ENCODE measurements at places on chromosomes 3 and 15. TPM values are rescaled to one million over a fixed set of nuclear protein-coding genes. Genes with fewer than 3 reads are reported as not detected.
A peak's percentile ranks its signal among the peaks of the same experiment; 100 is the strongest.

DNA sequence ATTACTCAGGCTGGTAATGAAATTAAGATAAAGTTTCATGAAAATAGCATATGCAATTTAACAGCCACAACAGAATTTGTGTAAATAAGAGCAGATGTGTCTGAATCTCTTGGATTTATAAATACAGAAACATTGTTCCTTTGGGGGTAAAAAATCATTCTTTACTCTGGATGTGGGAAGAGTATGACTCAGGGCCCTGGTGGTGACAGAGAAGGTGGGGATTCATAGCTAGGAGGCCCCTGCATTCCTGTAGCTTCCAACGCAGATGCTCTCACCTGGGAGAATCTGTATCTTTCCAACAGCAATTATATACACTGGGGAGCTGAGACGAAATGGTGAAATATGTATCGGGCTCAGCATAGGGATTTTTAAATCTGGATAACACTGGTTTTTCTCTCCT, 167.6 kb upstream of the CADPS start:
- H3K27me3 ChIP-seq, result no peaks in the 10 kb centered on the region
- DNase-seq, result no peak
- H3K4me3 ChIP-seq, result no peak overlapping the region
- H3K4me1 ChIP-seq, result no peaks in the 10 kb centered on the region

The DLG1 gene
- total RNA-seq, result 47.9 TPM

DNA sequence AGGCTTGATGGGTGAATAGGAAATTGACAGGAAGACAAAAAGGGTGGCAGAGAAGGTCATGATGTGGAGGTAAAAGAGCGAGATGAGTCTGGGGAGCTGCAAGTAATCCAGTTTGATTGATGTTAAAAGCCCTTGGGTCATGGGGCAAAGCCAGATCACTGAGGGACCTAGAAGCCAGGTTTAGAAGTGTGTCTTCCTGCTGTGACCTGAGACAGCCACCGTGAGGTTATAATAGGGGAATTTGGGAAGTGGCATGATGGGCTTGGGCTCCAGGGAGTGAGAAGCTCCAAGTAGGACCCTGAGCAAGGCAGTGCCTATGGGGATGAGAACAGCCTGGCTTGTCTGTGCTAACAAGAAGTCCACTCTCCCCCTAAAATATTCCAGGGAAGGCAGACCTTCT, 298.5 kb downstream of the RPLP1 start:
- no peak overlapping the region for H3K4me3 ChIP-seq
- H3K36me3 ChIP-seq, result no peaks in the 10 kb centered on the region
- no peaks in the 10 kb centered on the region for H3K4me1 ChIP-seq
- no peak for DNase-seq
- no peak overlapping the region for H3K27ac ChIP-seq

DNA sequence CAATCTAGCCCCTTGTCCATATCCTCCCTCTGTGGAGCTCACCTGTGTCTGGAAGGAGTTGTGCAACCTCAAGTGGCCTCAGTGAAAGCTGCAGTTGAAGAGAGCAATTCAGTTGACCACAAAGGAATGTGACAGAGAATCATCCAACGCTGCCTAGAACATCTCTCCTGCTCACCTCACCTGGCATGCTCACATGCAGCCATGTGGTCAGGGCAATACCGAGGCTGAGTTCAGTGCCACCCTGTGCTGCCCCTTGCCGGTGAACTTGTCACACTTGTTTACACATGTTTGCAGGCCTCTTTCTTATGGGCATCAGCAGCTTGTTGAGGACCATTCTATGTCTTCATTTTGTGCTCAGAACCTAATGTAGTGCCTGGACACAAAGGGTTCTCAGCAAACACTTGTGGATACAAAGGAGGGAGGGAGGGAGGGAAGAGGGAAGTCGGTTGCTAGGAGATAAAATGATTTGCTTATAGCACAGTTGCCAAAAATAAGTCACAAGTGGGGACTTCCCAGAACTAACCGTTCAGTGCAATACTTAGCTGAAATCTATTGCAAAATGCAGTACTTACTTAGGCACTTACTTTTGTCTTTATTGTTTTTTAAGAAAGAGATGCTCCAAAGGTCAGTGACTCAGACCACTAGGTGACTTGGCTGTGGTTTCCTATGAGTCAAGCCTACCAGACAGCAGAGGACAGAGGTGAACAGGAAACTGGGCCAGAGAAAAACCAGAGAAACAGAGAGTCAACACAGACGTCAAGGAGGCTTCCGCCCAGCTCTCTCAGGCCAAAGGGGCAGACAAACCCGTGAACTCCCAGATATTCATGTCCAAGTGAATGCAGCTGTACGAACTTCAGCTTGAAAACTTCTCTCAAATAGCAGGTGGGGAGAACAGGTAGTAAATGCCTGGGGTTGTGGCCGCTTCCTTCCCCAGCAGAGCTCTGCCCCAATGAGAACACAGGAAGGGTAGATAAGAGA, 227.8 kb upstream of the CTNNB1 start:
- no peaks in the 10 kb centered on the region for H3K36me3 ChIP-seq
- peak; percentile 60 for DNase-seq
- peaks cover 12% of the 10 kb centered on the region for H3K4me1 ChIP-seq
- H3K4me3 ChIP-seq, result no peak overlapping the region
- no peaks in the 10 kb centered on the region for H3K27me3 ChIP-seq
- H3K27ac ChIP-seq, result peak overlapping the region; percentile 80

- H3K27ac ChIP-seq, result no peak overlapping the region
- no peaks in the 10 kb centered on the region for H3K4me1 ChIP-seq
- DNase-seq, result no peak
- peaks cover 12% of the 10 kb centered on the region for H3K36me3 ChIP-seq
- no peaks in the 10 kb centered on the region for H3K27me3 ChIP-seq
Measured at GRCh38 chr3:107810171-107811071, 280.4 kb downstream of the CD47 start.

GRCh38 chr3:145815707-145816413, 345.1 kb downstream of the PLOD2 start:
- no peaks in the 10 kb centered on the region for H3K36me3 ChIP-seq
- H3K4me1 ChIP-seq, result no peaks in the 10 kb centered on the region

GRCh38 chr3:39191111-39191510, 1.3 kb downstream of the XIRP1 start:
- no peak overlapping the region for H3K4me3 ChIP-seq
- no peak for DNase-seq
- peaks cover 4% of the 10 kb centered on the region for H3K4me1 ChIP-seq
- H3K36me3 ChIP-seq, result no peaks in the 10 kb centered on the region
- H3K27me3 ChIP-seq, result no peaks in the 10 kb centered on the region

Measured in pancreas (tissue), 10 donors.